CD14-positive monocyte (primary cell): ENCODE measurements at places on chromosomes 4 and X.

GRCh38 chr4:169009286-169010124, 550 bp downstream of the CBR4 start:
- peak; percentile 41 for DNase-seq

DNA sequence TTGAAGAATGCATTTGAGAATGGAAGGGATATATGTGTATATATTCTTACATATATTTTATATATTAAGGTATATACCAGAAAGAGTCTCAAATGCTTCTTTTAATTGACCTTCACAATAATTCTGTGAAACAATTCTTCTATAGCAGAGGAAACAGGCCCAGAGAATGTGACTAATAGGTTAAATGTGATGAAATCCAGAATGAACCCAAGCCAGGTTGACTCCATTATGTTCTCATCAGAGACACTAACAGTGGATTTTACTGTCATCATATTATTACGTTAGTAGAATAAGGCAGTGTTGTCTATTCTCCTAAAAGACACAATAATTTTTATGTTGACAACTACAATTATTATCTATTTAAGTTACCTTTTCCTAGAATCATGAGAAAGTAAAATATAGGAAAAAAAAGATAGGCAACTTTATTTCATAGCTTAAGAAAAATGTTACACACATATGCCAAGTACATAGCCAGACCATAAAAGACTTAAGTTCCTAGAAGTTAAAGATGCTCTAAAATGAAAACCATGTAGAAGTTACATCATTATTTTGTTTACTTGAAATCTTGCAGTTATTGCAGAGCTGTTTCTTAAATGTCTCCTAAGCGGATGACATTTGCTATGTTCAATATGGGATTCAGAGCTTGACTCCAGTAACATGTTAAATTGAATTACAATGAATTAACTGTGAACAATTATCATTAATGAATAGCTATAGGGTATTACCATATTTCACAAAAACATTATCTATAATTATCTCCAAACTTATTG, 56.2 kb upstream of the ANKRD50 start:
- no peak for DNase-seq

DNA sequence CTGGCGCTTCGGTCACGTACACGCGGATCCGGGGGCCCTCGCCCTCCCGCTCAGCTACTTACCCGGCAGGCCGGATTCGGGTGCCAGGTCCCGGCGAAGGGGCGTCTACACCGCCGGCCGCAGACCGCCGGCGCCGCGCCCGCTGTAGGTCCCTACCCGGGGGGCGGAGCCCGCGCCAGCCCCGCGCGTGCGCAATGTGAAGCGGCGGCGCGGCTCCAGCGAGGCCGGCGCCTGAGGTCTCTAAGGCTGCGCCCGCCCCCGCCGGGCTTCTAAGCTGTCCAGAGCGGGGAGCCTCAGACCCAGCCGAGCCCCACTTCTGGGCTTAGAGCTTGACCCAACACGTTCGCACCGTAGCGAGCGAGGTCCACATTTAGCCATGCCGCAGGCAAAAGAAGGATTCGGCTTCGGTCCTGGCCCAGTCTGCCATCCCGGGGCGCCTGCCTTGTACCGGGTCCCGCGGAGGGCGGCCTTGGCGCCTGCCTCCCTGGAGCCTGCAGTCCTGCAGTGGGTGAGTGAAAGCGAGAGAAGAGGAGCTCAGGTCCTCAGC, at the start of gene ZNF518B:
TSS of gene ZNF518B (minus strand) at position 172 of the 547 bp plus-strand sequence. CDS start 11,098 bp downstream, outside the sequence.
- peak; percentile 57 for DNase-seq

DNA sequence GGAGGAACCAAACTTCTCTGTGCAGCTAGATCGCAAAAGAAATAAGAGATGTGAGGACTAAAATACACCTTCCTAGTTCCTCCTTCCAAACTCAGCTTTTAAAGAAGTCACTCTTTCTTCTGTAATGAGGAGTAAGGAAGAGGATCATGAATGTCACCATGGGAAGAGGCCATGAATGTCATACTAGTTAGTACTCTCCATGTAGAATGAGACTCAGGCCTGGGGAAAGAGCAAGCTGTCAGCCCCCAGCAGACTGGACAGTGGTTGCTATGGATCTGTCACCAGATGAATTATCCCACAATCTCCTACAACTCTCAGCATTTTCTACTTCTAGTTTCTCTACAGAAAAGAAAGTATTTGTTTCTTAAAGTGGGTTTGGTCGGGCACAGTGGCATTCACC, 57.1 kb upstream of the PRDM8 start:
- DNase-seq = peak; percentile 67

DNA sequence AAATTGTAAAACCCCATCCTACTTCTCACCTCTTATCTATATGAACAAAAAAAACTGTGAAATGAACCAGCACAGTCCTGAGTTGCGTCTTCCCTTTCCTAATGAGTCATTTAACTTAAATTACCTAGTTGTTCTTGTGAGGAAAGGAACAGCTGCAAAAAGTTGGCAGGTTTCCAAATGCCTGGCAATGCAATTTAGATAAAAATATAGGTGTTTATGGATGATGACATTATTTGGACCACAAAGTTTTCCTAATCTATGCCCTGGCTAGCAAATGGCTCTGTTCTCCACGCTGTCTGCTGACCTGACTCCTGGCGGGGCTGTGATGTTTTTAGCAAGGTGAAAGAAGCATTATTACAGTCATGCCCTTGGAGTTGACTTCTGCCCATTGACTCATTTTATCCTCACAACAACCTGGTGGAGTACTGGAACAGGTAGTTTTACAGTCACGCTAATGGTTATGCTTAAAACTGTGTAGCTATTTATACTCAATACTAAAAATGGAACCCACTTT, 29.8 kb upstream of the RELL1 start:
- no peak for DNase-seq

- no peak for DNase-seq
Observed at GRCh38 chrX:97268182-97268680, 384.5 kb downstream of the RPA4 start.

DNA sequence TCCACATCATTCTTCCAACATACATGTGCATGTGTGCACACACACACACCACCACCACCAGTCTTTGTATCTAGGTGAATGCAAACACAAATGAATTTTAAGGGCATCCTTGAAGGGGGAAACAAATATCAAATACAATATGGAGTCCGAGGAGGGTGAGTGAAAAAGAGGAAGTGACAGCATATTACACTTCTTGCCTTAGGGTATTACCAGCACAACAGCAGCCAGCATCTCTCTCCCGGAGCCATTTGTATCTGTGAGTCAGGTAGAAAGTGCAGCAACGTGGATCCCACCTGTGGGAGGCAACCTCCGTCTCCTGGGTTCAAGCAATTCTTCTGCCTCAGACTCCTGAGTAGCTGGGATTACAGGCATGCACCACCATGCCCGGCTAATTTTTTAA, 483.2 kb downstream of the SMARCA1 start:
- DNase-seq = no peak

DNA sequence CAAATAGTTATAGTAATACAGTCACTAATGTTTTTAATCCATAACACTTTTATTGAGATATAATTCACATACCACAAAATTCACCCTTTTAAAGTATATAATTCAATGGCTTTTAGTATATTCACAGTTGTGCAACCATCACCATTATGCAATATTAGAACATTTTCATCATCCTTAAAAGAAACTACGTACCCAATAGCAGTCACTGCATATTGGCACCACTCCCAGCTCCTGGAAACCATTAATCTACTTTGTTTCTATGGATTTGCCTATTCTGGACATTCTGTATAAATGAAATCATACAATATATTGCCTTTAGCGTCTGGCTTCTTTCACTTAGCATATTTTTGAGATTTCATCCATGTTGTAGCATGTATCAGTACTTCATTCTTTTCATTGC, 99.3 kb downstream of the AMMECR1 start:
- peak; percentile 26 for DNase-seq

DNA sequence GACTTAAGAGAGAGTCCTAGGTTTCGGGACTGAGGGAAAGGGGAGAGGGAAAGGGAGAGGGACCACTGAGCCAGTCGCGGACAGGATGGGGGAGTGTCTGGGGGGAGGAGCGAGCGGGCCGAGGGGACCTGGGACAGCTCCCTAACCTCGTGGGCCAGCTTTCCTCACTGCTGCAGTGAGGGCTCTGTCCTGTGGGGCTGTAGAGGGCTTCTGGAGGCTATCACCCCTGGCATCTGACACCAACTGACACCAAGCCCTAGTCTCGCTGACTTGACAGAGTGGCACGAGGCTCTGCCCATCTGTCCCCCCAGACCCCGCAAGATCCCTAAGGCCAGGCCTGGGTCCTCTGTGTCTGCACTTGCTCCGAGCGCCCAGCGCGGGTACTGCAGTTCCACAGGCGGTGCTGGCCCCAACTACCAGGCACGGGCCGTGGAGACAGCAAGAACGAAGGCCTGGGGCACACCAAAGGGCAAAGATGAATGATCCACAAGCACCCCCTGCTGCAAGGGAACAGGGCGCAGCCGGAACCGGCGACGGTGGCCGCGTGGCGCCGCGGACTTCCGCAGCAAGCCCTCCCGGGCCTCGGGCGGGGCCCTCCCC, 465 bp downstream of the HAUS7 start:
- no peak for DNase-seq

DNA sequence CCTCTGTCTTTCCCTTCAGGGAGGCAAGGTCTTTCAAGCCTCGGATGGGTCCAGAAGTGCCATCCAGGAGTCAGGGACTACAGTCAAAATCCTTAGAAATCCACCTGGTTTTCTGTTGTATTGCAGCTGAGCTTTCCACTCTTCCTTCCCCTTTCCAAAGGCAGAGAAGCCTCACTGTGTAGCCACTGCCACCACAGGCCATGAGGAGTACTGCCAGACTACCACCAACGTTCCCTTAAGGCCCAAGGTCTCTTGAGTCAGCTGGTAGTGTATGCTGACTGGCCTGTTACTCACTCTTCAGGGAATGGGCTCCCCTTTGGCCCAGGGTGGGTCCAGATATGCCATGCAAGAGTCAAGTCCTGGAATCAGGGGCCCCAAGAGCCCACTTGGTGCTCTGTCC, 1454.1 kb downstream of the PCDH19 start:
- no peak for DNase-seq

DNA sequence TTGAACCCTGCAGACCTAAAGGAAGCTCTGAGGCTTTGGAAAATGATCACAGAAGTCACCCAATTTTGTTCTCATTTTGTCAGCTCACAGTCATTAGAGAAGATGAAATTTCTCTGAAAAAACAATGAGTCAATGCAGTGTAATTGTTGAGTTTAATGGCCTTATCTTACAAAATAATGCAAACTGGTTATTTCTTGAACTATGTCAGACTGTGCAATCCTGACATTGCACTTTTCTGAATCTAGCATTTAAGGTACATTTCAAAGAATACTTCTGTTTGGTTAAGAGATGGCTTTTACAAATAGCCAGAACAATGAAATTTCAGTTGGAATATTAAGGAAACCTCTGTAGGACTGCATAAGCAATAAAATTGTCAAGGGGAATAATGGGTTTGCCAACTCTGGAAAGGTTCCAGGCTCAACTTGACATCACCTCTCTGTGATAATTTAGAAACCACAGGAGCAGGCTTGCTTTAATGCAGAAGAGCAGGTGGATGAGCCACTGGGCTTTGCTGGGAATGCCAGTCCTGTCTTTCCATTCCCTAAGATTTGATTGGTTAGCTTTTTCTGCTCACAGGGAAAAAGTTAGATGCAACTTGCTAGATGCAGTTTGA, 222.8 kb downstream of the FRMPD4 start:
- DNase-seq = no peak

GRCh38 chrX:119187298-119187697, 48.8 kb upstream of the PGRMC1 start:
- no peak for DNase-seq

DNA sequence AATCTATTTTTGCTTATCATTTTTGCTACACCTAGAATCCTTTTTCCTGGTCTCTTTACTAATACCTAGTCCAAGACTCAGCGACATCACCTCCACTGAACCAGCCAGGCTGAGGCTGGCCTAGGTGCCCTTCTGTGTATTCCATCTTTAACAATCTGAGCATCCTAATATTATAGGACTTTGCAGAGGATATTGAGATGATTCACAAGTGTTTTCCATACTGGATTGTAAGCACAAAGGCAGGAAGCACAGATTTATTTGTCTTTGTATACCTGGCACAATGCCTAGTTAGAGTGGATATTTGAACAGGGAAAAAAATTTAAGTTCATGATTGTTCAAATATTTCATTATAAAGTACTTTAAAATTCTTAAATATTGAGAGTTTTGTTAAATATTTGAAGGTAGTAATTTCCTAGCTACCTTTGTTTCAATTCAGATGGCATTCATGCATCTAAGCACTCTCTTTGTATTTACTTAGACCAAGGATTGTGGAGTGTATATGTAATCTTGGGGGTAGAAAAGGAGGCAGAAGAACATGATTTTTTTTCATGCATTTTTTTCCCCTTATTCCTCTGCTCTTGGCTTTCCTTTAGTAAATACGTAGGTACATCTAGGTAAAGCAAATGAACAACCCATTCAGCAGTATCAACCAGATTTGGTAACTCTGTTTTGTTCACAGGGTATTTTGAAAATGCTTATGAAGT, 18.4 kb downstream of the SMARCA5 start:
- no peak for DNase-seq

GRCh38 chr4:176262243-176262642, 6.8 kb downstream of the ASB5 start:
- DNase-seq = no peak

- peak; percentile 77 for DNase-seq
Observed at GRCh38 chrX:155334486-155335336, at the start of gene CLIC2. Gene CLIC2, minus strand, starts transcription at chrX:155334614. Its CDS starts 187 bp downstream, at chrX:155334427.

GRCh38 chrX:128698573-128699181, 646.5 kb upstream of the ACTRT1 start:
- no peak for DNase-seq
